ENCODE measurements at places on chromosomes 1 and 21.

- DNase-seq: no peak
These were observed 4.9 kb downstream of the RD3 start for GRCh38 chr1:211487082-211487481.

DNA sequence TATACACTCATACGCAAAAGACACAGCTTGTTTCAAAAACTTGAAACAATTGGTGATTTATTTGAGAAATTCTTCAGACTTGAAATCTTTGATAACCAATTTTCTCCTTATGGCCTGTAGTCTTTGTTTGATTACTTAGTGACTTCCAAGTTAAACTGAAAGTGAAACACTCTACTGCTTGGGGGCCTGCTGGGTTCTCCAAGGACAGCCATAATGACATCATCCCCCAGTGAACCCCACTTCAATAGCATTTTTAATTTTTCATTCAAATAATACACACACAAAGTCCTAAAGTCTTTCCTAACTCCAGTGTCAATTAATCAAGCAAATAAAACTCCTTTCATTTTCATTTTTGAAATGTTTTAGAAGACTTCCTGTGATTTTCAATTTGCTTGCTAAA lies 59.2 kb downstream of the KRTAP19-8 start:
- DNase-seq: no peak

GRCh38 chr1:174160109-174160473 lies 771 bp downstream of the RABGAP1L start:
- peak; percentile 50 for DNase-seq

- no peak for DNase-seq
These were observed 445.5 kb downstream of the MATN1 start for GRCh38 chr1:30277911-30278310.

DNA sequence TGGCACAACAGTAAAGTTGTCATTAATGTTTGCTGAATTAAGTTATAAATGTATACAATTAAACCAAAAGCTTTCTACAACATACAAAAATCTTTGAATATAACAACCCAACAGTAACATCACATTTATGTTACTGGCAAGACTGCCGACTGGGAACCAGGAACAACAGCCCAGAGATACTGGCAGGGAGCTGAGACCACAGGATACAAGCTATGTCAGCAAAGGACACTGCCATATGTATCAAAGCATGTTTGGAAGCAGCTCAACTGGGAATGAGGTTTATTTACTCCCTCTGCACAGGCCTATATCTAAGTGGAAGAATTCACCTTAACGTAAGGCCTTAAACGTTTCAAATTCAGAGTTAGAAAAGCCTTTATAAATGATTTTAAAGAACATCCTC lies 50.4 kb downstream of the ARHGAP29 start:
- no peak for DNase-seq

GRCh38 chr1:61740751-61741700 lies 1.3 kb upstream of the PATJ start:
- DNase-seq: no peak

DNA sequence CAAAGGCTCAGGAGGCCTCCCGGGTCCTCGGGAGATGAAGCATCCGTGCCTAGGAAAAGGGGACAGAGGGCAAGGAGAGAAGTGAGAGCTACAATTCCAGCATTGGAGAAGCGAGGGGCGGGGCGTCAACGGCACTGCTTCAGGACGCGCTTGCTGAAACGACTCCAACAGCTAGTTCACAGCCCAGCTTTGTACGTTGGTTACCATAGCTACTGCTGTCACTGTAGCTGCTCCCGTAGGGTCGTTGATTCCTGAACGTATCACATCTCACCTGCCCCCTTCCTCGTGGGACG lies 63.1 kb downstream of the TOR1AIP2 start:
- DNase-seq: no peak

DNA sequence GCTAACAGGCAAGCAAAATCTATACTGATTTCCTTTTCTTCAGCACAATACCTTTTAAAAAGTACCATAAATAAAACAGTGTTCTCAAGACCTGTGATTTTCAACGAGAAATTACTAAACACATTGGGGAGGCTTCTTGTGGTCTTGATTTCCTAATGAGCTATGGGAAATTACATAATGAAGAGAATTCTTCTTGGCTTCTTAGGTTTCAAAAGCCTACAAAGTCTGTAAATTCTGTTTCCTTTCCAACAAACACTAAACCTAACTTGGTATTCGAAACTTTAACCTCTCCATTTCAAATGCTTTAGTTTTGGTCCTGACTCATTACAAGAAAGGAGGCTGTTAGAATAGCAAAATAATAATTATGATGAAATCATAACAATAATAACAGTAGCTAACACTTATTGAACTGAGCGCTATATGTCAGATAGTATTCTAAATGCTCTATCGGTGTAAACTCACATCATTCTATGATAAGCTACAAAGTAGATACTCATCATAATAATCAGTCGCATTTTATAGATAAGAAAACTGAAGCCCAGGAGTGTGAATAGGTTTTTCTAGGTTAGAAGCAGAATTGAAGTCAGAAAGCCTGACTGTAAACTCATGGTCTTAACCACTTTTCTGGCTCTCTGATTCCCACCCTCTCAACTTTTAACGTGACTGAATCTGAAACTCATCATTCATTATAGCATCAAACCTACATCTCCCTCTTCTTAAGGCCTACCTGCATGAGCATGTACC lies 486.7 kb downstream of the SMYD3 start:
- no peak for DNase-seq

- no peak for DNase-seq
These were observed 1.5 kb downstream of the KIF1B start for GRCh38 chr1:10211805-10212410.

GRCh38 chr1:115411371-115412063 lies 73.5 kb upstream of the NGF start:
- DNase-seq: peak; percentile 88

GRCh38 chr1:60895701-60896100 lies 186.7 kb upstream of the NFIA start:
- DNase-seq: no peak

GRCh38 chr1:211749251-211749650 lies 73.8 kb upstream of the NEK2 start:
- DNase-seq: no peak

GRCh38 chr1:22275626-22276395 lies 132.9 kb upstream of the WNT4 start:
- peak; percentile 56 for DNase-seq

GRCh38 chr1:183195142-183195574 lies 9.1 kb downstream of the LAMC2 start:
- DNase-seq: peak; percentile 62

- no peak for DNase-seq
These were observed 720.7 kb upstream of the CXADR start for GRCh38 chr21:16792101-16792500.

DNA sequence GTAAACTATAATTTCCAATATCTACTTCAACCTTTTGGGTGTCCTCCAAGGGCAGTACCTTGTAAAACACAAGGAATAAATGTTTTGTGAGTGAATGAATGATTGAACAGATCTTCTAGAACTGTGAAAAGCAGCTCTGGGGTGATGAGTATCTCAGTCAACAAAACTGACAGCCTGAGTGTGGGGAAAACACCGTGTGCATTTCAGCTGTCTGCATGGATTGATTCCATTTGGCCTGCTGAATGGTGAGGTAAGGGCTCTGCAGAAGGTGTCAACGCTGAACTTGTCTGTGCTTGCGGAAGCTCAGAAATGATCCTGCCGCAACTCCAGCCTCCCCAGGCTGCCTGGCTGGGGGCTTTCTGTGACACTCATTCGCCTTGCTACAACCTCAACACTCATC lies 7.4 kb upstream of the AGMAT start:
- no peak for DNase-seq

DNA sequence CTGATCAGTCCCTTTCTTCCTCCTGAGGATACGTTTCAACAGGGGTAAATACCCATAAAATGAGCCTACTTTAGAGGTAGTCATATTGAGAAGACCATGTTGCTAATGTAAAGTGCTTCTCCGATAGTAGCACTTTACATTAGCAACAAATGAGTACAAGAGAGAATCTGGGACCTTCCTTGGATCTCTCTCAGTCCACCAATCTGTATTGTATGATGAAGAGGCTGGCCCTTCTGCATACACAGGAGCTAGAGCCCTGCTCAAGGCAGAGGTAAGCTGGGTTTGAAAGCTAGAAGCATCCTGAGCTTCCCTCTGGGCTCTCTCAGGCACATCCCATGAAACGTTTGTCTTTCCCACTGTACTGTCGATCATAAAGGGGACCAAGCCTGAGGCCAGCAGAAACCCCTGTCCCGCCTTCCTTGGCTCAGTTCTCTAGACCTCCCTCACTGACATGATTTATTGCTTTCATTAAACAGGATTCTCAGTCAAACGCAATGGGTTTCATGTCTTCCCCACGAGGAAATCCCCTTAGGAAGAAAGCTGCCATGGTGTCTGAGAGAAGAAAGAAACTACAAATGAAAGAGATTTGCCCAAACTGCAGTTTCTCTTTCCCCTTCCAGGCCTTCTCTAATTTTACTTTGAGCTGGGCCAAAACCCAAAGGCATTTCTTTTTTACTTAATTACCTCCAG lies 62.8 kb upstream of the BCAR3 start:
- DNase-seq: no peak

DNA sequence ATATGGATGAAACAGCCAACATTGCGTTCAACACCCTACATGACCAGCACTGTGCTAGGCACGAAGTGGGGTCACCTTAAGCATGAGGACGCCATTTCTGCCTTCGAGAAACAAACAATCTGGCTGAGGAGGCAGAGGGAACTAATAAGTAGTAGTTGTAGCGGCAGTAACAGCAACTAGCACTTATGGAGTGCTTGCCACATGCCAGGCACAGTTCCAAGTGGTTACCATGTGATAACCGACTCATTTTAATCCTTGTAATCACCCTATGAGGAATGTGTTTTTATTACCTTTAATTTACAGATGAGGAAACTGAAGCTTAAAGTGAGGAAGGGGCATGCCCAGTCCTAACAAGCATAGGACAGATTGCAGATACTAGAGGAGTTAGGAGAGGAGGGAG lies 33.7 kb downstream of the KCND3 start:
- DNase-seq: peak; percentile 14

GRCh38 chr1:245213066-245213831 lies 58.5 kb downstream of the KIF26B start:
- DNase-seq: no peak

DNA sequence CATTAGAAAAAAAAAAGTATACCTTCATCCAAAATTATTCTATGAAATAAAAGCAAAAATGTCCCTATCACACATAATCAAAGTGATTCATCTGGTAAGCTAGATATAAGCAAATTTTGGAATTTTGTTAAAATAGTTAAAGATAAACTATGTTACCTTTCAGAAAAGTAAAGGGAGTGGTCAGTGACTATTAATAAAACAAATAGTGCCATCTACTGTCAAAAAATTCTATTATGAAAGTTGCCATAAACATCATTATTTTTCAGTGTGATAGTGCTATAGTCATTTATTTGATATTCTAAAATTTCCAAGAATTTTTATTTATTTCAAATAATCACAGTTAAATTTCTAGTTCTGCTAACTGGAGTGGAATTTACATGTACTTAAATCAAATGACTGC lies 803.7 kb downstream of the KCNT2 start:
- DNase-seq: peak; percentile 25

- DNase-seq: no peak
These were observed 7.3 kb downstream of the MYOG start for GRCh38 chr1:203078478-203078877.

All from MCF 10A (cell line).